ENCODE measurements at places on chromosomes 16 and 17. TPM values are rescaled to one million over a fixed set of nuclear protein-coding genes. Genes with fewer than 3 reads are reported as not detected.

The CTRB2 gene
- total RNA-seq, result not detected

The CACNB1 gene
- total RNA-seq, result 5.6 TPM

The TMEM235 gene
- not detected for total RNA-seq

The MBTPS1 gene
- 99.2 TPM for total RNA-seq

The KRTAP2-3 gene
- total RNA-seq, result not detected

The KRTAP2-1 gene
- total RNA-seq, result not detected

The TAT gene
- total RNA-seq, result not detected

The SMIM36 gene
- not detected for total RNA-seq

The DYNC1LI2 gene
- 111 TPM for total RNA-seq

The MIEF2 gene
- total RNA-seq, result 21.9 TPM

- peaks cover 10% of the 10 kb centered on the region for H3K4me1 ChIP-seq
- no peak overlapping the region for H3K27ac ChIP-seq
- no peaks in the 10 kb centered on the region for H3K27me3 ChIP-seq
- no peak overlapping the region for H3K4me3 ChIP-seq
- no peak for DNase-seq
Measured at GRCh38 chr17:68495081-68495480, 17.1 kb upstream of the PRKAR1A start.

- H3K27ac ChIP-seq, result no peak overlapping the region
- no peak overlapping the region for H3K4me3 ChIP-seq
- no peaks in the 10 kb centered on the region for H3K36me3 ChIP-seq
- DNase-seq, result no peak
Measured at GRCh38 chr16:5649762-5650743, 552.5 kb upstream of the EEF2KMT start.

- H3K27ac ChIP-seq, result no peak overlapping the region
- DNase-seq, result no peak
- H3K36me3 ChIP-seq, result no peaks in the 10 kb centered on the region
- no peak overlapping the region for H3K4me3 ChIP-seq
Measured at GRCh38 chr17:34853924-34854323, 107.3 kb downstream of the CCT6B start.

GRCh38 chr17:17499402-17500145 is 3.4 kb upstream of the RASD1 start:
- no peak overlapping the region for H3K27ac ChIP-seq
- no peaks in the 10 kb centered on the region for H3K27me3 ChIP-seq
- peaks cover 4% of the 10 kb centered on the region for H3K4me1 ChIP-seq
- DNase-seq, result no peak
- no peaks in the 10 kb centered on the region for H3K36me3 ChIP-seq

DNA sequence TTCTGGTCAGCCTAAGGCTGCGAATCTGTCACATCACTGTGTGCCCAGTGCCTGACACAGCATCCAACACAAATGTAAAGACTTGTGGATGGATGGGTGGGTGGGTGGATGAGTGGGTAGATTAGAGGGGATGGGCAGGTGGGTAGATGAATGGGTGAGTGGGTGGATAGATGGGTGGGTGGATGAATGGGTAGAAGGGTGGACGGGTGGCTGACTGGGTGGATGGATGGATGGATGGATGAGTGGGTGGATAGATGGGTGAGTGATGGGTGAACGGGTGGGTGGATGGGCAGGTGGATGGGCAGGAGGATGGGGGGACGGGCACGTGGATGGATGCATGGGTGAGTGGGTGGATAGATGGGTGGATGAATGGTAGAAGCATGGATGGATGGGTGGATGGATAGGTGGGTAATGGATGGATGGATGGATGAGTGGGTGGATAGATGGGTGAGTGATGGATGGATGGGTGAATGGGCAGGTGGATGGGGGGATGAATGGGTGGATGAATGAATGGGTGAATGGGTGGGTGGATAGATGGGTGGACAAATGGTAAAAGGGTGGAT is 31.1 kb upstream of the ZFPM1 start:
- H3K27ac ChIP-seq, result no peak overlapping the region
- no peak overlapping the region for H3K4me3 ChIP-seq
- DNase-seq, result no peak

- DNase-seq, result no peak
- H3K36me3 ChIP-seq, result no peaks in the 10 kb centered on the region
- no peak overlapping the region for H3K27ac ChIP-seq
- H3K4me1 ChIP-seq, result peaks cover 2% of the 10 kb centered on the region
- no peaks in the 10 kb centered on the region for H3K27me3 ChIP-seq
Measured at GRCh38 chr16:10610499-10611184, 30.2 kb upstream of the EMP2 start.

DNA sequence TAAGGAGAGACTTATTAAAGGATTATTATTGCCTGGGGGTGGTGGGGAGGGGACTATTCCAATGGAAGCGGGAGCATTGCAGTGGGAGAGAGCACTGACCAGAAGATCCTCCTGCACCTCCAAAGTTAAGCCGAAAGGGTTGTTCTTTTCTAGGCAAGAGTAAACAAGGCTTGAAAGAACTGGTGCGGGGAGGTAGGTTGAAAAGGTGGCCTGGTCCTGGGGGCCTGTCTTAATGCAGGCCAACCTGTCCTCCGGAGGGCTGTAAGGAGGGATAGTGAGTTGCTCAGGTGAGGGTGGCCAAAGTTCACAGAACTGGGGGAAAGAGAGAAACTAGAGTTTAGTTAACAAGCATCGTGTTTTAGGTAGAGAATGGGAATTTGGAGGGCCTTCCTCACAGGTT is 65.3 kb downstream of the RAB11FIP4 start:
- H3K27ac ChIP-seq, result no peak overlapping the region
- H3K27me3 ChIP-seq, result no peaks in the 10 kb centered on the region
- no peak overlapping the region for H3K4me3 ChIP-seq
- no peaks in the 10 kb centered on the region for H3K4me1 ChIP-seq
- no peak for DNase-seq

GRCh38 chr17:8910969-8911604 is 43.6 kb upstream of the PIK3R6 start:
- no peaks in the 10 kb centered on the region for H3K36me3 ChIP-seq
- H3K27me3 ChIP-seq, result no peaks in the 10 kb centered on the region
- H3K4me1 ChIP-seq, result no peaks in the 10 kb centered on the region
- no peak overlapping the region for H3K4me3 ChIP-seq

DNA sequence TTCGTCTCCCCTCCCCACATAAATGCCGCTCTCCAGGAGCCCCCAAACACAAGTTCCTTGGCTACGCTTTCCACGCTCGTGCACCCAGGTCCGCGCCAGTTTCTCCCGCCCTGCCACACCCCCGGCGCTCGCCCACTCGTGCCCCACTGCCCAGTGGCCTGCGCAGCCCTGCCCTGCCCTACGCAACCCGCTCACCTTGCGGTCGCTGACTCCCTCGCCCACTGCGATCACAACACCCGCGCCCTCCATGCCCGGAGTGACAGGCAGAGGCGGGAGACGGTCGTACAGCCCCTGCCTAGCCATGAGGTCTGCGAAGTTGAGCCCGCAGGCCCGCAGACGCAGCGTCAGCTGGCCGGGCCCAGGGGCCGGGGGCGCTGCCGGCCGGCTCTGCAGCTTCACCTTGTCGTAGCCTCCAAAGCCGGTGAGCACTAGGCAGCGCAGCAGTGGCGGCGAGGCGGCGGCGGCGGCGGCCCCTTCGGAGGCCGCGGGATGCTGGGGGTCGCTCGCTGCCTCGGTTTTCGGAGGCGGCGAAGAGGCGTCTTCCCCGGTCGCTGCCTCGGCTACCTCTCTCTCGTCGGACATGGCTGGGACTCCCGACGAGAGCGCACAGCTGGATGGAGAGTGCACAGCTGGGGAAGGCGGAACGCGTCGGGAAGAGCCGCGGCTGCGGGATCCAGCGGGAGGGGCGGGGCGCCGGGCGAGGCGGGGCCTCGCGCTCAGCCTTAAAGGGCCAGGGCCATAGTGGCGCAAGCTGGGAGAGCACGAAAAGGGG is at the start of gene VAT1:
VAT1 (minus strand) TSS at position 645 of the 772 bp plus-strand sequence; CDS start at position 582, 63 bp downstream.
- H3K27me3 ChIP-seq, result no peaks in the 10 kb centered on the region
- peak; percentile 79 for DNase-seq

GRCh38 chr16:49179714-49180330 is 101.8 kb downstream of the CBLN1 start:
- H3K27me3 ChIP-seq, result no peaks in the 10 kb centered on the region
- H3K27ac ChIP-seq, result no peak overlapping the region
- no peaks in the 10 kb centered on the region for H3K36me3 ChIP-seq
- H3K4me1 ChIP-seq, result no peaks in the 10 kb centered on the region
- DNase-seq, result no peak

GRCh38 chr17:77269696-77270681 is 129.2 kb downstream of the SEC14L1 start:
- H3K27ac ChIP-seq, result no peak overlapping the region
- H3K27me3 ChIP-seq, result no peaks in the 10 kb centered on the region
- no peak for DNase-seq
- no peaks in the 10 kb centered on the region for H3K36me3 ChIP-seq

DNA sequence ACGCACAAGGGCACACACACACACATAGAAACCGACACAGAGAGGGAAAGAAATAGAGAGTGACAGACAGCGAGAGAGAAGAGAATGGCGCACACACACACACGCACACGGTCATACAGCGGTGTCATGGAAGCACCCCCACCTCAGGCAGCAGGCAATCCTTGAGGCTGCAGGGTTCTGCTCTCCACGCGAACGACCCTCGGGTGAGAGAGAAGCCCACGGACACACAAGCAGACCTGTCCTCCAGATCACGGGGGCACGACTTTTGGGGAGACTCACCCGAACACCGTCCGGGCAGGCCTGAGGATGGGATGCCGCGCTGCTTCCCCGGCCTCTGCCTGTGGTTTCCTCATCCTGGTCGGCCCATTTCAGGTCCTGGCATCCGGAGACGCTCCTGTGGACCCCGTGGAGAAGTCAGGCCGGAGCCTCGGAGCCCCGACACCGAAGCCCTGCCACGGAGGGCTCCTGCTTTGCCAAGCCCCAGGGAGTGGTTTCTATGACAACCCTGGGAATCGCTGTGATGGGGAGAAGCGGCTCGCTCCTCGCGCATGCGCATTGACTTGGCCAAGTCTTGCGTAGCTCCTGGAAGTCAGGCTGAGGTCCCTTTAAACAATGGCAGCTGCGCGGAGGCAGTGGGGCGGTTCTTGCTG is 118.2 kb upstream of the KCNJ18 start:
- peaks cover 6% of the 10 kb centered on the region for H3K4me1 ChIP-seq
- H3K36me3 ChIP-seq, result no peaks in the 10 kb centered on the region
- H3K27me3 ChIP-seq, result no peaks in the 10 kb centered on the region
- H3K4me3 ChIP-seq, result peak overlapping the region; percentile 43
- DNase-seq, result peak; percentile 79
- no peak overlapping the region for H3K27ac ChIP-seq

DNA sequence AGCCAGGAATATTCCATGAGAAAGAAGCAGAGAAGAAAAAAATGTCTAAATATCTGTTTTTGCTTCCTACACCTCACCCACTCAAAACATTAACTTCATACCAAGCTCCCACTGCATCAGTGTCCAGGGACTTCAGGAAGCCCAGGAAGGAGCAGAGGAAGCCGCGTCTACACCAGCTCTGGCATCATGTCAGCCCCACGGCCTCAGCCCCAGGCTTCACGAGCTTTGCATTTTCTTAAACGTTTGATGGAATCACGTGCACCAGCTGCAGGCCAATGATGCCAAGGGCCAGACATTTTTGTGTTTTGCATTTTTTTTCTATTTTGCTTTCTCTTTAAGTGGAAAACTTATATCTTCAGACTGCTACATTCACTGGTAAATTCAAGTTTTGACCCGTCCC is 48.6 kb downstream of the CDRT4 start:
- no peak overlapping the region for H3K4me3 ChIP-seq
- H3K36me3 ChIP-seq, result no peaks in the 10 kb centered on the region
- no peak overlapping the region for H3K27ac ChIP-seq
- no peaks in the 10 kb centered on the region for H3K4me1 ChIP-seq

- no peaks in the 10 kb centered on the region for H3K4me1 ChIP-seq
- H3K36me3 ChIP-seq, result no peaks in the 10 kb centered on the region
- no peaks in the 10 kb centered on the region for H3K27me3 ChIP-seq
- no peak for DNase-seq
- H3K4me3 ChIP-seq, result no peak overlapping the region
- H3K27ac ChIP-seq, result no peak overlapping the region
Measured at GRCh38 chr16:35311475-35311874, 1852.1 kb downstream of the TP53TG3F start.

- no peaks in the 10 kb centered on the region for H3K36me3 ChIP-seq
- peaks cover 15% of the 10 kb centered on the region for H3K4me1 ChIP-seq
- H3K27me3 ChIP-seq, result no peaks in the 10 kb centered on the region
- no peak overlapping the region for H3K4me3 ChIP-seq
- no peak overlapping the region for H3K27ac ChIP-seq
Measured at GRCh38 chr16:66057057-66057456, 309.4 kb upstream of the CDH5 start.

- no peaks in the 10 kb centered on the region for H3K27me3 ChIP-seq
- H3K4me3 ChIP-seq, result no peak overlapping the region
- H3K4me1 ChIP-seq, result peaks cover 20% of the 10 kb centered on the region
- H3K36me3 ChIP-seq, result no peaks in the 10 kb centered on the region
- DNase-seq, result no peak
Measured at GRCh38 chr16:631808-632358, 1.1 kb downstream of the WFIKKN1 start.

DNA sequence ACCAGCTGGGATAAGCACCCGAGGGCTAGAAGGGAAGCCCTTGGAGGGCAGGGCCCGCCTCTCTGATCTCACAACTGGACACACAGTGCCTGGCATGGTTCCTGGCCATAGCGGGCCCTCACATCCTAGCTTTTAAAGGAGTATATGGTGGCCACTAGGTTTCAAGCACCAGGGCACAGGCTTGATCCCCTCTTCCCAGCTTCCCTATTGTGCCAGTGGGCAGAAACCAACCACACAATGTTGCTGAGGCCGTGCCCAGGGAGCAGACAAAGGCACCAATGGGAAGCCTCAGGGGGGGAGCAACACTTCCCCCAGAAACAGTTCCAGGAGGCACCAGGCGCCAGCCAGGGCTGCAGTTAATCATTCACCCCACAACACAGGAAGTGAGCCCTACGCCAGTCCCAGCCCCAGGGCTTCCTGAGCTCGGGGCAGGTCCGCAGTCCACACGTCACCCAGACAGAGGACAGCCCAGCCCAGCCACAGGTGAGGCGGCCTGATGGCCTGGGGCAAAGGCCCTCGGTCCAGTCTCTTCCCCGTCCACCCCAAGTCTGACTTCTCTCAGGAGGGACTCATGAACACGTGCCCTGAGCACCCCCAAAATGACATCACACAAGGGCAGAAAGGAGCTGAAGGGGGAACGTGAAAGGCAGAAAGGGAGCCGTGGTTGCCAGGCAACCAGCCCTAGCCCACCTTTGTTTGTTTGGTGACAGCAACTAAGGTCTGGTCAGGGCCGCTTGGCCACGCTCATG is 12.8 kb downstream of the SMIM5 start:
- no peaks in the 10 kb centered on the region for H3K36me3 ChIP-seq
- DNase-seq, result no peak
- no peak overlapping the region for H3K4me3 ChIP-seq
- H3K27me3 ChIP-seq, result no peaks in the 10 kb centered on the region

- H3K27me3 ChIP-seq, result no peaks in the 10 kb centered on the region
- H3K4me1 ChIP-seq, result no peaks in the 10 kb centered on the region
- no peak for DNase-seq
- H3K36me3 ChIP-seq, result no peaks in the 10 kb centered on the region
Measured at GRCh38 chr17:74832421-74832820, 27.3 kb downstream of the GRIN2C start.

- no peaks in the 10 kb centered on the region for H3K27me3 ChIP-seq
- H3K36me3 ChIP-seq, result no peaks in the 10 kb centered on the region
- no peak for DNase-seq
- H3K4me1 ChIP-seq, result peaks cover 2% of the 10 kb centered on the region
- no peak overlapping the region for H3K27ac ChIP-seq
Measured at GRCh38 chr17:76844846-76845245, 23.4 kb upstream of the MGAT5B start.
